ENCODE measurements at places on chromosomes 5 and 9.

DNA sequence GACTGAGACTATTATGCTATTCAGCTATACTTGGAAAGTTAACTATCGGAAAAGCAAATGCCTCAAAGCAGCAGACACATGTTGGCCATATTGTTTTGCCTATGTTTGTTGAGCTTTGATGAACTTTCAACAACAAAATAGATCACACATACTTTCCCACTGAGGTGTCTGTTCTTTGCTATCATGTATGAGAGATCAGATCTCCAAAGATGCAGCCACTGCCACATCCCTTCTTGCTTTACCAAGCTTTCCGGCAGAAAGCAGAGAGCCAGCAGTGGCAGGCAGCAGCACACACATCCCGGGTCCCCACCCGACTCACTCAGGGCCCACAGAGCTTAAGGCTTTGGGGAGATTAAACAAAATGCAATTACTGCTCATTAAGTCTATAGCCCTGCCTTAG is 18.8 kb downstream of the ZBTB5 start:
- no peak for DNase-seq

DNA sequence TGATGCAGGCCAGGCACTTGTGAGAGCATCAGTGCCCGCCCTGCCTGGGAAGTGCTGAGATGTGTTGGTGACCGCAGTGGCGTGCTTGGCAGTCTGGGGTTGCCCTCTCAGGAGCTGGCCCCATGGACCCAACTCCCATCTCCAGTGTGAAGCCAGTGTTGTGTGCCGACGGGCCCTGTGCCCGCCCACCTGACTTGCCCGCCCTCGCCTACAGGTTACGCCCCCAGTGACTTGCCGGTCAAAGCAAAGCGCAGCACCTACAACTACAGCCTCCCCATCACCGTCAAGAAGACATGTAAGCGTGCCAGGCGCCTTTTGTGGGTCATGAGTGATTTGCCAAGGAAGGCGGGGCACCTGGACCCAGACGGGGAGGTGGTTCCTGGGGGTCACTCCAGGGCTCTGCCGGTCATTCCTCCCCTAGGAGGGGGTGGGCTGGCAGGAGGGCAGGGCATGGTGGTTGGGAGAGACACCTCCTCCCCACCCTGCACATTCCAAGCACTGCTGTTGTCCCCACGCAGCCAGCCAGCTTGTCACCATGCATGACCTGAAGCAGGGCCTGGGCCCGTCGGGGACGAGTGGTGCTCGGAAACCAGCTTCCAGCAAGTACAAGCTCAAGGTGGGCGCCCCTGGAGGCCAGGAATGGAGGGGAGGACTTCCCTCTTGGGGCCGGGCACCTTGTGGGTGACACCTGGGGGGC is 7.4 kb upstream of the CEL start:
- no peak for DNase-seq

- no peak for DNase-seq
Observed at GRCh38 chr5:65246741-65247140, 235.0 kb downstream of the ADAMTS6 start.

- DNase-seq, result no peak
Observed at GRCh38 chr5:78537821-78538220, 110.8 kb downstream of the LHFPL2 start.

DNA sequence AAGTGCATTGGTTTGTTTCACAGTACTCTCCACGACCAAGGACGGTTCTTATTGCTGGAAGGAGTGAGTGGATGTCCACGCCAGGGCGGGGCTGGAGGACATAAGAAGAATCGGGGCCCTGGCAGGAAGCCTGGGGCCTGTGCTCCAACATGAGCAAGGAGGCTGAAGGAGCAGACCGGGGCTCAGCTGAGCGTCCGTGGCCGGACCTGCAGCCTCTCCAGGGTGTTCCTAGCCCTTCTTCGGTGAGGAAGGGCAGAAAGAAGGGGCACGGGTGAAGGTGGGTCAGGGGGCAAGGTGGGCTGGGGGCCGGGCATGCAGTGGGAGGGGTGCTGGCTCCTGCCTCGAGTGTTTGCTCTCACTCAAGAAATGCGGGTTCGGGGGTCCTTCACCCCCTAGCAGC is 18.1 kb downstream of the FAM78A start:
- no peak for DNase-seq

DNA sequence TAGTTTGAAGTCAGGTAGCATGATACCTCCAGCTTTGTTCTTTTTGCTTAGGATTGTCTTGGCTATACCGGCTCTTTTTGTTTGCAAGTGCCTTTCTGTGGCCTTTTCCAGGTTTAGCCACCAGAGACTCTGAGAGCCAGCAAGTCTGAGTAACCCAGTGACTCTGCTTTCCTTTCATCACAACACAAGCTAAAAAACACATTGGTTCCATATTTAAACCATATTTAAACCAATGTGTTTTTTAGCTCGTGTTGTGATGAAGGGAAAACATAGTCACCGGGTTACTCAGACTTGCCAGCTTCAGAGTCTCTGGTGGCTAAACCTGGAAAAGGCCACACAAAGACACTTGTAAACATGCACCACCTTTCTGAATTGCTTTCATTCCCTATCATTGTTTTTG is 493.3 kb downstream of the NTRK2 start:
- DNase-seq, result no peak

DNA sequence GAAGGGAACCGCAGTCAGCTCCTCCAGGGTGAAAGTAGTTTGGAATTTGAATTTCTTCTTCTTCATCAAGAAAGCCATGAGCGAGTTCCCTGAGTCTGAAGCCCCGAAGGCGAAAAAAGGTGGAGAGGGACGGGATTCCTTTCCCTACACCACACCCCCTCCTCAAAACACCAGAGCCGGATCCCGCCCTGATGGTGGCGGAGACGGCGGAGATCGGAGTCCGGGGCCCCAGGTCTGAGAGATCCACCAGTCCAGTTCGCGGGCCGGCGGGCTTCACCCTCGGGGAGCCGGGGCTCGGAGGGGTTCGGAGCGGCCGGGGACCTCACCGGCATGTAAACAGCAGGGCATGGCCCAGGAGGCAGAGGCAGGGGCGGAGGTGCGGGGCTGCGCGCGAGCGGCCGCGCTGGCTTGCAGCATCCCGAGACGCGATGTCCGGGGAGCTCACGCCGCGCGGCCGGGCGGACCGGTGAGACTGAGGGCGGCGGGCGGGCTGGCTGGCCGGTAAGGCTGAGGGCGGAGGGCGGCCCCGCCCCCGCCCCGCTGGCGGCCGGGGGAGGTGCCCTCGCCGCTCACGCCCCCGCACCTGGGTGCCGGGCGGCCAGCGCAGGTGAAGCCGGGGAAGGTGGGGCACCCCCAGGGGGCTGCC is 606 bp downstream of the EEIG1 start:
- DNase-seq, result peak; percentile 67

- DNase-seq, result no peak
Observed at GRCh38 chr5:95773335-95774059, 42.4 kb downstream of the RHOBTB3 start.
